ENCODE measurements at places on chromosomes 11 and 22. TPM values are rescaled to one million over a fixed set of nuclear protein-coding genes. Genes with fewer than 3 reads are reported as not detected.

- peaks cover 15% of the 10 kb centered on the region for H3K4me1 ChIP-seq
- no peaks in the 10 kb centered on the region for H3K36me3 ChIP-seq
- DNase-seq = no peak
- H3K4me3 ChIP-seq = peak within 1 kb of the TSS; percentile 51
- peak within 1 kb of the TSS; percentile 89 for H3K27ac ChIP-seq
- H3K27me3 ChIP-seq = no peaks in the 10 kb centered on the region
These were observed at the start of gene PARVB for GRCh38 chr22:44024288-44024921. Gene PARVB, plus strand, starts transcription at chr22:44024302. Its CDS starts 38 bp downstream, at chr22:44024340.

DNA sequence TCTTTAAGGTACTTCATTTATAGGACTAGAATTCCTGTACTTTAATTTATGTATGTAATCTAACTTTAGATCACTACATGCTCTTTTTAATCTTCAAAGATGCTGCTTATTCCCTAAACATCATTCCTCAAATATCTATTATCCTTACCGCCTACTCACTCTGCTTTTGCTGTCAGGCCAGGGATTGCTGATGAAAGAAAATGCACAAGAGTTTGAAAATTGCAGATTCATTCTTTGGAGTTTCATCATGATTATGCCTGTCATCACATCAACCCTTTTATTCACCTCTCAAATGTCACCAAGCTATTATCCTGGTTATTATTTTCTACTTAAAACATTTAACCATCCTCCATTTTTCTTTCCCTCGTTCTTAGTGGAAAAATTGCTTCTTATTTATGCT, 802.7 kb downstream of the METTL15 start:
- H3K4me3 ChIP-seq = no peak overlapping the region
- DNase-seq = no peak
- H3K27ac ChIP-seq = no peak overlapping the region
- no peaks in the 10 kb centered on the region for H3K4me1 ChIP-seq

GRCh38 chr11:17077240-17077519, 287 bp downstream of the RPS13 start:
- H3K4me3 ChIP-seq = peak overlapping the region; percentile 98
- H3K4me1 ChIP-seq = peaks cover 18% of the 10 kb centered on the region
- no peaks in the 10 kb centered on the region for H3K27me3 ChIP-seq
- peak overlapping the region; percentile 98 for H3K27ac ChIP-seq

Gene PKP3
- 36.8 TPM for total RNA-seq

Gene MRTFA
- 62.1 TPM for total RNA-seq

GRCh38 chr11:133149698-133150097, 382.6 kb downstream of the OPCML start:
- no peak overlapping the region for H3K27ac ChIP-seq
- no peak overlapping the region for H3K4me3 ChIP-seq
- no peaks in the 10 kb centered on the region for H3K4me1 ChIP-seq
- DNase-seq = no peak
- peaks cover 11% of the 10 kb centered on the region for H3K27me3 ChIP-seq

DNA sequence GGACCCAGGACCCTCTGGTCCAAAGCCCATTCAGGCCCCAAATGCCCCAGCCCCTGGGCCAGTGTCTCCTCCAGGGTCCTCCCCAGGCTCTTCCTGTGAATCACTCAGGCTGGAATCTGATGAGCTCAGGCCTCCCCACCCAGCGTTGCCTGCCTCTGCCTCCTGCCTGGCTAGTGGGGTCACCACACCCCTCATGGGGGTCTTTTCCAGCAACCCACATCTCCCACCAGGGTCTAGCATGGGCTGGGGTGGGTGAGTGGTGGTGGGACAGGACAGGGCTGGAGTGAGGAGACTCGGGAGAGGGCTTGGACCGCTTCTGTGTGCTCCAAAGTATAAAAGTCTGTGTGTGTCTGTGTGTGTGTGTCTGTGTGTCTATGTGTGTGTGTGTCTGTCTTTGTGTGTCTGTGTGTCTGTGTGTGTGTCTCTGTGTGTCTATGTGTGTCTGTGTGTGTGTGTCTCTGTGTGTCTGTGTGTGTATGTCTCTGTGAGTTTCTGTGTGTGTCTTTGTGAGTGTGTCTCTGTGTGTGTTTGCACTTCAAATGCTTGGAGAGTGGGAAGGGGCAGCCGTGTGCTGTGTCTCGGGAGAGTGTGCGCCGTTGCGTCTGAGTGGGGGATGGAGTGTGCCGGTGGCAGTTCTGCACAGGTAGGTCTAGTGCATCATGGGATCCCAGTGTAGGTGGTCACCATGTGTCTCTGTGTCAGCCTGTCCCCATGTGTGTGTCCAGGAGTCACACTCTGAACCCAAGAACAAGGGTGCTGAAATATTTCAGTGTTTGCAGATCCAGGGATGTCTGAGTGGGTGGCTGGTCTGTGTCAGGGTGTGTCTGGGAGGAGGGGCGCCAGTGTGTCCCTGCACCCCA, 8.8 kb downstream of the RIN1 start:
- H3K27me3 ChIP-seq = no peaks in the 10 kb centered on the region
- DNase-seq = no peak
- 0 out of 2 replicates have a peak overlapping the region, but pooled peaks have one; percentile 36 for H3K27ac ChIP-seq
- H3K36me3 ChIP-seq = no peaks in the 10 kb centered on the region

- no peak overlapping the region for H3K4me3 ChIP-seq
- no peaks in the 10 kb centered on the region for H3K36me3 ChIP-seq
- H3K27ac ChIP-seq = no peak overlapping the region
- no peaks in the 10 kb centered on the region for H3K4me1 ChIP-seq
- no peaks in the 10 kb centered on the region for H3K27me3 ChIP-seq
- no peak for DNase-seq
These were observed 12.6 kb upstream of the MMP20 start for GRCh38 chr11:102637731-102638130.

Gene P4HA3
- 1.3 TPM for total RNA-seq

GRCh38 chr11:103961010-103961409, 75.4 kb upstream of the DDI1 start:
- no peak for DNase-seq
- no peaks in the 10 kb centered on the region for H3K27me3 ChIP-seq
- H3K4me1 ChIP-seq = no peaks in the 10 kb centered on the region

- no peaks in the 10 kb centered on the region for H3K27me3 ChIP-seq
- DNase-seq = peak; percentile 38
- H3K4me3 ChIP-seq = no peak overlapping the region
- H3K4me1 ChIP-seq = no peaks in the 10 kb centered on the region
- no peaks in the 10 kb centered on the region for H3K36me3 ChIP-seq
These were observed 33.4 kb downstream of the SERPIND1 start for GRCh38 chr22:20807315-20807752.

GRCh38 chr11:92447586-92447985, 223.0 kb downstream of the FAT3 start:
- H3K4me1 ChIP-seq = no peaks in the 10 kb centered on the region
- DNase-seq = no peak
- H3K27me3 ChIP-seq = no peaks in the 10 kb centered on the region
- H3K4me3 ChIP-seq = no peak overlapping the region

- no peaks in the 10 kb centered on the region for H3K36me3 ChIP-seq
- H3K4me1 ChIP-seq = no peaks in the 10 kb centered on the region
- no peaks in the 10 kb centered on the region for H3K27me3 ChIP-seq
- no peak overlapping the region for H3K27ac ChIP-seq
- no peak for DNase-seq
- H3K4me3 ChIP-seq = no peak overlapping the region
These were observed 109.5 kb downstream of the BBOX1 start for GRCh38 chr11:27150098-27150497.

Gene TNNT3
- total RNA-seq = 0.41 TPM

DNA sequence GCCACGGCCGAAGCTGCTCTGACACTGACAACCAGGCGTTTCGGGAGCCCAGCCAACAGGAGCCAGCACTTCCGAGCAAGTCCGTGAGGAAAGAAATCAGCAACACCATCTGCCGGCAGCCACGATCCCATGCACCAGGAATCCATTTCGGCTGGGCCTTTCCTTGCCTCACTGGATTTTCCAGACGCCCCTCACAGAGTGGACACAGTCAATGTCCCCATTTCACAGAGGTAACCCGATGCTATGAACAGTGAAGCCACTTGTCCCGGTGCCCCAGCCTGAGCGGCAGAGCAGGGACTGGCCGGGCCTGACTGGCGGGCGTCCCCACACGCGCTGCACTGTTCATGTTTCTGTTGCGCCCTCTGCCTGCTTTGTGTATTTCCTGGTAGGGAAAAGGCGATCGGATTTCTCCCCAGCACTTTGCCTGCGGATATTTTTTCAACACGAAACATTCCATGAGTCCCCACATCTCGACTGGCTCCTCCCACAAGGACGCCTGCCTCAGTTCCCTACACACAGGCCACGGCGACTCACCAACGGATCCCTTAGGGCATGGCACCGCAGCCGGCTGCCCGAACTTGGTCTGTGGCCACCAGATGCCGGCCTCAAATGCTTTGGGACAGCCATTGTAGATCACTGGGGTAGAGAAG, 55.3 kb downstream of the TRMU start:
- no peaks in the 10 kb centered on the region for H3K27me3 ChIP-seq
- H3K4me3 ChIP-seq = no peak overlapping the region
- no peaks in the 10 kb centered on the region for H3K36me3 ChIP-seq
- DNase-seq = no peak
- H3K4me1 ChIP-seq = no peaks in the 10 kb centered on the region

GRCh38 chr22:26606611-26607010, 11.2 kb downstream of the CRYBB1 start:
- no peak for DNase-seq
- H3K27ac ChIP-seq = no peak overlapping the region

- no peaks in the 10 kb centered on the region for H3K4me1 ChIP-seq
- H3K4me3 ChIP-seq = no peak overlapping the region
- peaks cover 29% of the 10 kb centered on the region for H3K36me3 ChIP-seq
- H3K27me3 ChIP-seq = no peaks in the 10 kb centered on the region
- H3K27ac ChIP-seq = no peak overlapping the region
These were observed 25.4 kb downstream of the CSTF3 start for GRCh38 chr11:33135768-33136443.

GRCh38 chr22:39290724-39291161, 28.7 kb downstream of the RPL3 start:
- H3K4me3 ChIP-seq = no peak overlapping the region
- no peak for DNase-seq
- H3K27ac ChIP-seq = peak overlapping the region; percentile 72
- no peaks in the 10 kb centered on the region for H3K27me3 ChIP-seq
- peaks cover 64% of the 10 kb centered on the region for H3K4me1 ChIP-seq

Gene PRAME
- 68.4 TPM for total RNA-seq

All from Panc1 (cell line).